ENCODE measurements at places on chromosomes 1 and 21.

DNA sequence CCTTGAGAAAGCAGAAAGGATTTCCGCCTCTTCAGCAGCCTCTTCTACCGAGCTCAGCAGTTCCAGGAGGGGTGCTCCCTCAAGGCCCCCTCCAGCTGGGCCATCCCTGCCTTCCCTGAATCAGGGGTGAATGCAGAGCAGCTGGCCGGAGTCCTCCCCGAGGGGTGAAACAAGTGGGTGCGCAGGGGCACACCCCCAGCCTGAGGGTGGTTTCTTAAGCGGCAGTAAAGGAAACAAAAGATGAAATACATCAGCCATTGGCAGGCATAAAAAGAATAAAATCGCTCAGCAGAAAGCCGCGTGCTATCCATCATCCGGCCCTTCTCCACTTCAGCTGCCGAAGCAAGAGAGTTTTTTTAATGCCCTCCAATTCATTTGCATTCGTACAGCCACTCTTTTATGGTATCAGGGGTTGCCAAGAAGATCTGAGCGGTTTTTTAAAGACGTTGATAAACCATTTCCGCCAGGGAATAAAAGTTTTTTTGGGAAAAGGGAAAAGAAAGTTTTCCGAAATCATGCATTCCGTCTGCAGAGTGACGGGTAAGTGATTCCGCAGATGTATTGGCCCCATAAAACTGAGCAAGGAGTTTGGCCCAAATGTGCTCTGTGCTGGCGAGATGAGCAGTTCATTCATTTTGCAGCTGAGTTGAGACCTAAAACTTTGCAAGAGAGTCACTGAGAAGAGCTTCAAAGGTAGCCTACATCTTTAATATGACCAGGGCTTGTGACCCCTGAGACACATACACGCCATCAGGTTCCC is 73.7 kb upstream of the ZC3H12A start:
- no peak for DNase-seq

GRCh38 chr1:233082778-233083550 is 132.6 kb downstream of the NTPCR start:
- no peak for DNase-seq

GRCh38 chr1:109996476-109996875 is 11.9 kb downstream of the AHCYL1 start:
- no peak for DNase-seq

GRCh38 chr1:215119719-215120365 is 37.3 kb downstream of the KCNK2 start:
- DNase-seq = no peak

DNA sequence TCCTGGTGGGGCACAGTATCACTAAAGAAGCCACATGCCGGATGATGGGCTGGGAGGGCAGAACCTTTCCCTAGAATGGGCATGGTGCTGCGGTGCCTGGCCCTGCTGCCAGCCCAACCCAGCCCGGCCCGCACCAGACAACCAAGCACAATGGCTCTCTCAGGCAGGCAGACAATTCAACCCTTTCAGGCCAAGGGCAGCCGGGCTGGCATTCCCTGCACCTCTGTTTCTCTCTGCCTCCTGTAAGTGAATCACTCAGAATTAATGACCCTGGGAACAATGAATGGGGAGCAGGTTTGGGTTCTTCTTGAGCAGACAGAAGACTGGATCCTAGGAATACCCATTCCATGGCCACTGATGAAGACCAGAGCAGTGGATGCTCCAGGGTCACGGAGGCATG is 41.0 kb upstream of the IFFO2 start:
- no peak for DNase-seq

DNA sequence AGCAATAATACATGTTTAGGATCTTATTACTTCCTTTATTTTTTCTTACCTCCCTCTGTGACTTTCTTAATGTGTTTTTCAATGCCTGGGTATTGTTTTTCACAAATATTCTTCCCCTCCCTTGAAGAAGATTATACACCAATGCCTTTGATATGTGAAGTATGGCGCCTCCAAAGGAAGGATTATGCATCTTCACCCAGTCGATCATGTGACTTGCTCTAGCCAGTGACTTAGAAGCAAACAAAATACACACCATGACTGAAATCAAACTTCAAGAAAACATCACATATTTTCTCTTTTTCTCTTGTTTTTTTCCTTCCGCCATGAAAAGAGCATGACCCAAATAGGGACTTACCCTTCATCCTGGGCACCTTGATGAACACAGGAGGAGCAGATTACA is 297.1 kb downstream of the NCAM2 start:
- DNase-seq = no peak
